Right atrium auricular region (tissue), 2 donors: ENCODE measurements at places on chromosomes 11 and 22. TPM values are rescaled to one million over a fixed set of nuclear protein-coding genes. Genes with fewer than 3 reads are reported as not detected.

Gene TTC36
- total RNA-seq, result 0.89 TPM

Gene C22orf42
- not detected for total RNA-seq

Gene OR4D5
- total RNA-seq, result not detected

Gene LMO2
- total RNA-seq, result 4.6 TPM

Gene CYP2D6
- not detected for total RNA-seq

Gene GGTLC3
- not detected for total RNA-seq

Gene TBX10
- not detected for total RNA-seq

Gene CENATAC
- 8.7 TPM for total RNA-seq

Gene SPA17
- 5.9 TPM for total RNA-seq

Gene TCN1
- total RNA-seq, result not detected

Gene MUC2
- total RNA-seq, result not detected

Gene GRK3
- 9.1 TPM for total RNA-seq
